NCI-H460 (cell line): ENCODE measurements at places on chromosomes 6 and 20. TPM values are rescaled to one million over a fixed set of nuclear protein-coding genes. Genes with fewer than 3 reads are reported as not detected.

GRCh38 chr6:69217343-69217742, 579.5 kb downstream of the LMBRD1 start:
- no peak for DNase-seq

DNA sequence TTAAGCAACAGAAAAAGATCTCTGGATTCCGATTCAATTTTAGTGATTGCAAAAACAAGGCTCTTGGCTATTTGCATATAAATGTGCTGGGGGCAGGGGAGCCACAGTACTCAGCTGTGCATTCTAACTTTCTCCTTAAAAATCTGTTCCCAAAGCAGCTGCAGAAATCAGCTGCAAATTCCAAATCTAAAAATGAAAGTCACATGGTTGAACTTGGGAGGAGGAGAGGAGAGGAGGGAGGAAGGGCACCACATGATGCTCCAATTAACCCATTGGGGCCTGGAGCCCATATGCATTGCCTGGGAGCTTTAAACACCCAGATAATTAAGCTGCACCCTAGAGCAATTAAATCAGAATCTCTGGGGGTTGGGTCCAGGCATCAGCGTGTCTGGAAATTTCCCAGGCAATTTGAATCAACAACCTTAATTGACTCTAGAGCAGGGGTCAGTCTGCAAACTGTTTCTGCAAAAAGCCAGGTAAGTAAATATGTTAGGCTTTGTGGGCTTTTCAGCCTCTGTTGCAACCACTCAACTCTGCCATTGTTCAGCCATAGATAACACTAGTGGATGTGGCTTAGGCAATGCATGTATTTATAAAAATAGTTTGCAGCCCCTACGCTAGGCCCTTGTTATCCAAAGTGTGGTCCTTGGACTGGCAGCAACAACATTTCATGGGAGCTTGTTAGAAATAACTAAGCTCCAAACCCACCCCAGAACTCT, 508.1 kb downstream of the KIF16B start:
- no peak for DNase-seq

- DNase-seq = peak; percentile 27
Measured at GRCh38 chr6:26056583-26057350, 30.5 kb upstream of the HFE start.

FUT9 gene
- 0.03 and 0.05 TPM in 2 replicates for total RNA-seq

HTR1E gene
- not detected in 2 replicates for total RNA-seq

TAGAP gene
- not detected in 2 replicates for total RNA-seq

- no peak for DNase-seq
Measured at GRCh38 chr20:4025679-4026078, 10.3 kb upstream of the RNF24 start.

IPCEF1 gene
- total RNA-seq = 1.0 TPM in 1 of 2 replicates, not detected in the other

DNA sequence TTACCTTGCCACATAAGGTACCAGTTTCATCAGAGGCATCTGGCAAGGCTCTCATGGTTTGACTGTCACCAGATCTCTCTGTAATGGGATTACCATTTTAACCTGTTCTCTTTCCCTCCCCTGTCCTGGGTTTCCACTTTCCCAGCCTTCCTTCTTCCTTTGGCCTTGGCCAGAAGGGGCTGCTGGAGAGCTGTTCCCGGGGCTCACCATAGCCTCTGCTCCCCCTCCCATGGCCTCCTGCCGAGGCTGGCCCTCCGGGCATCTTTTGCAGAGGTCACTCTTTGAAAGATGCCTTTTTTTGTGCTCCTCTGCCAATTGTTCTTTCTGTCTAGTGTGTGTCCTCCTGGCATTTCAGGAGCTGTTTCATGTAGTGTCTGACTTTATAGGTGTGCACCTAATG, 100.7 kb upstream of the SCP2D1 start:
- no peak for DNase-seq

DNA sequence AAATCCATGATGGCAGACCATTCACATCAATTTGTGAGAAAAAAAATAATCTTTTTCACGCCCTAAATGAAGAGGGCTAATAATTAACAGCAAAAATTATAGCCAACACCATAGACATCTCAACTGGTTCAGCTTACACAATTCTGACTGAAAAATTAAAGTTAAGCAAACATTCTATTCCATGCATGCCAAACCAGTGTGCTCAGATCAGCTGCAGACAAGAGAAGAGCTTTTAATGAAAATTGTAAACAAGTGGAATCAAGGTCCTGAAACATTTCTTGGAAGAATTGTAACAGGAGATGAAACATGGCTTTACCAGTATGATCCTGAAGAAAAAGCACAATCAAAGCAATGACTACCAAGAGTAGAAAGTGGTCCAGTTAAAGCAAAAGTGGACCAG, 710.4 kb downstream of the EPHA7 start:
- DNase-seq = no peak

PTGIS gene
- total RNA-seq = not detected in 2 replicates

DNA sequence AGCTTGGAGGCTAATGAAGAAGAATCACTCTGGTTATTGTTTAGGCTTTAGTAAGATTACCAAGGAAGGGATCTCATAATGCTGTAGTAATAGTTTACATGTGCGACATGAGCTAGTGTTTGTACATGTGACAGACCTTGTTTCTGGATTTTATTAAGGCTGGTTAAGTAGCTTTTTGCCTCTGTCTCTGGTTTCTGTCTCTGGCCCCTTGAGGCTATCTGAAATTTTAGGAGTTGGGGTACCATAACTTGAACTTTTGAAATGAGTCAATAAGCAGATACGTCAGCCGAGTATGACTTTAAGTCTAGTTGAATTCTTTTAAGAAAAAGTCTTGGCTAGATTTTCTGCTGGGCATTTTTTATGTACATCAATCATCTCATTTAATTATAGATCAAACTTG, 9.5 kb downstream of the CBFA2T2 start:
- DNase-seq = no peak

DNA sequence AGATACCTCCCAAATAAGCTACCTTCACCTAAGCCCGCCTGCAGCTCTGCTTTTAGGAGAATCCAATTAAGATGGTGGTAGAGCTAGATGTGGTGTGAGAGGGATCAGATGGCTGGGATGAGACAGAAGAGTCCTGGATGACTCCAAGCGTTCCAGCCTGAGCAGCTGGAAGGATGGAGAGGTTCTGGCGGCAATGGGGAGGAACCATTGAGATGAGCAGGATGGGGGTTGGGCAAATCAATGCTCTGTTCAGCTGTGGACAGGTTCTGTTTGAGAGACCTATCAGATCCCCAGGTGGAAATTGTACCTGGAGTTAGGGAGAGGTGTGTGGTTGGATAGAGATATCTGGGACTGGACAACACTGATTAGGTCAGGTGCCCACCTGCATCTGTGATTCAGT, 23.0 kb downstream of the PHACTR3 start:
- DNase-seq = no peak

RIPOR3 gene
- total RNA-seq = 0.12 TPM in 1 of 2 replicates, not detected in the other

DNA sequence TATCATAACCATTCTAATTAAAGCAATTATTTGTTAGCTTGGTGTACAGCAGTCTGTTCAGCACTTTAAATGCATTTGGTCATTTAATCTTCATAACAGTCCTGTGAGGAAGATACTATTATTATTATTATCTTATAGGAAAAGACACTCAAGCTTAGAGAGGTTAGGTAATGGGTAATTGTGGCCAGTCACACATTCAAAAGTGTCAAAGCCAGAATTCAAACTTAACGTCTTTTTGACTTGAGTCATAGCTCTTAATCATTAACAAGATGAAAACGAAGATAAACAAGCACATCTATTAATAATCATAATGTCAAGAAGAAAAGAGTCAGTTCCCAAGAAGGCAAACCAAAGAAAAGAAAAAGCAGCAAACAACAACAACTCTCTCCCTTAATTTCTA, 251.0 kb downstream of the SYNE1 start:
- no peak for DNase-seq

DNA sequence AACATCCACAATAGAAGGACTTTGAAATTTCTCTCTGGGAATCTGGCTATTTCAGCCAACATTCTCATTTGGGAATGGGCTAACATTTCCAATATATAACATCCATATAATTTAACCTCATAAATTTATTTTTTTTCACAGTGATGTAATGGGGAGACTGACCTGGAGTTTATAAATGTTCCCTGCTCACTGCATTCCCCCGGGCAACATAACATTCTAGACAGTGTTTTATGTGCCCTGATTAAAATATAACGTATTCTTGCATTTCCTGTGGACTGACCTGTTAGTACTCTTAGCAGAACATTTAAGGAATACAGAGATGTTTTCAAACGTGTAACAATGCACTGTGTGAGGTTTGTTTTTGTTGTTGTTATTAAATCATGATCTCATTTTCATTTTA, 20.9 kb downstream of the TSHZ2 start:
- DNase-seq = no peak

DNA sequence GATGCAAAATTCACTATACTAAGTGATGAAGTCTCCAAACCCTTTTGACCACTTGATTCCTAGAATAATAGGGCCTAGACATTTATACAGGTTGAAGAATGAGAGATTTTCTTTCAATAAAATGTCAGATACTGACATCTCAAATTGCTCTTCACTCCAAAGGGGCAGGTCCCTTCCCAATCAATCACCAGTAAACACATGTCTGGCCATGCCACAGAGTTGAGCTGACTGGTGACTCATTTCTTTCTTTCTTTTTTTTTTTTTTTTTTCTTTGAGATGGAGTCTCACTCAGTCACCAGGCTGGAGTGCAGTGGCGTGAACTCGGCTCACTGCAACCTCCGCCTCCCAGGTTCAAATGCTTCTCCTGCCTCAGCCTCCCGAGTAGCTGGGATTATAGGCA, 388.6 kb upstream of the BTBD3 start:
- no peak for DNase-seq

RAB44 gene
- total RNA-seq = not detected in 2 replicates

- no peak for DNase-seq
Measured at GRCh38 chr6:116159782-116160524, 34.0 kb upstream of the COL10A1 start.

DNA sequence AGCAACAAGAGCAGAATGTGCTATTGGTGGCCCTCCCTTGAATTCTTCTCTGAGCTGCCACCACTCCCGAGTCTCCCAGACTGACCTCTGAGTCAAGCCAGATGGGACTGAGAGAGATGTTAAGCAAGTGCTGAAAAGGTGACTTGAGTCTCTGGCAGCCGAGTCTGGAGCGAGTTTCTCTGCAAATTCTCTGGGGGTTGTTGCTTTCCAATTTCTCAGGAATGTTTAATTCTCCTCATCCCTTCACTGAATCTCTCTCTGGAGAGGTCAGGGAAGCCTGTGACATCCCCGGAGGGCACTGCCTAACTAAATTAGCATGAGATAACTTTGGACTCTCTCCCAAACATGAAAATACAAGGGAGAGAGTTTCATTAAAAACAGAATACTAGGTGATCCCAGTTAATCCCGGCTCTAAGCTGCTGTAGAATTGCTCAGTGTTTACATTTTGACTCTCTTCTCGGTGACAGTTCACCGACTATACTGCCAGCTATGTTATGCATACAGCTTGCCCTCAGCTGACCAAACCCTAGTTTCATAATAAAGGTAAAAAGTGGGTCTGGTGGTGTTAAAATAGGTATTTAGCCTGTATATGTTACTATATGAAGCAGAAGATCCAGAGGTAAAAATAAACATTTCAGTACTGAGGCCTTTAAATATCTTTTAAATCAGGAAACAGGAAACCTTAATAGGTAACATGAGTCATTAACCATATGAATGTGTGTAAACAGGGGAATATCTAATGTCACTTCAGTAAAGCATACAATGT, 157.9 kb downstream of the FOXC1 start:
- no peak for DNase-seq

TFAP2D gene
- not detected in 2 replicates for total RNA-seq

- no peak for DNase-seq
Measured at GRCh38 chr20:1871807-1872458, 23.3 kb upstream of the SIRPA start.

GRCh38 chr6:86030875-86031274, 388.2 kb upstream of the SYNCRIP start:
- no peak for DNase-seq

DNA sequence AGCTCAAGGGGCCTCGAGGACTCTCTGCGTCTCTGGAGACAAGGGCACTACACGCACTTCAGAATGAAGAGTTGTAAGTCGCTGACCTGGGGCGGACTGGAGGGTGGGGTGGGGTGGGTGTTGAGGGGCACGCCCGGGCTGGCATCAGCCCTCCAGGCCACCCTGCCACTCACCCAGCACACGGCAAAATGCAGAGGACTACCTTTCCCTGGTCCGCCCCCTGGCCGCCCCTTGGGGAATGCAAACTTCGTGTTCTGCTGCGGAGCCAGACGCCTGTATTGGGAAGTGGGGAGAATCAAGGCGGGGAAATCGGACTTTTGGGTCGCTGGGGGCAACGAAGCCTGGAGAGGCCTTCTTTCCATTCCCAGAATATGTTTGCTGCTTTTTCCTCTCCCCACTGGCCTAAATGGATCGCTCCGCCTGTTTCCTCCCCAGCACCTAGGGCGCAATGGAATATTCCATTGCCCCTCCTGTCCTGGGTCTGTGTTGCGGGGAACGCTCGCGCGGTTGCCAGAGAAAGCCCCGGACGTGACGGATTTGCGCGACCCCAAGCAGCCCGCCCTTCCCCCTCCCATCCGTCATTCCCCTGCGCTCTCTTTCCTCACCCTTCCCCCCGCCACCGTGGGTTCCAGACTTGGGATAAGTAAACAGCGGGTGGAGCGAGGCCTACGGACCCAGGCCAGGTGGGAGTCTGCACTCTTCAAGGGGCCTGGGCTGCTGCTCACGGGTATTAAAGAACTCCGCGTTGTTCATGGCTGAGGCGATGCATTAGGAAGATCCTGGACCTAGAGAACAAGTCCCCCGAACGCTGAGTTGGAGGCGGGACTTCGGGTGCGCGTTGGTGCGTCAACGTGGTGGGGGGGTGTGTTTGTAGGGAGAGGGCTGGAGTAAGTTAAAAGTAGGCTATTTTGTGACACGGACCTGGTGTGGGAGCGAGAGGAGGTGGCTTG, at the start of gene PPT2:
Gene PPT2, plus strand, starts transcription at position 578 of the 950 bp plus-strand sequence. CDS start 454 bp downstream, outside the sequence.
- DNase-seq = peak; percentile 70

DNA sequence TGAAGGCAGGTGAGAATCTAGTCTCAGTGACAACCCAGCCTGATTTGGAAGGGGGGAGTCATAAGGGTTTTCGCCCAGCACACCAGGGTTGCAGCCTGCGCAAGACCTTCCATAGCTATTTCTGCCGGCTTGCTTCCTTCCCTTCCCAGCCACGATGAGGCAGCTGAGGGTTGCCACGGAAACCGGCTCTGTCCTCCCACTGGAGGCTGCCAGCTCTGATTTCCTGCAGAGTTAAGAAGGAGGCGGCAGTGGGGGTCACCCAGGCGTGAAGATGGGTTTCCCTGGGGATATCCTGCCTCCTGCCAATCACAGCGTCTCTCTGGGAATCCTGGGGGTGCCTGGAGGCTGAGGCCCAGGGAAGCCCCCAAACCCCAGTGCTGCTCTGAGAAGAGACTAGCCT, 23.1 kb upstream of the KCNB1 start:
- DNase-seq = no peak

JPH2 gene
- total RNA-seq = 1.4 and 1.7 TPM in 2 replicates

MYLIP gene
- 8.7 and 9.5 TPM in 2 replicates for total RNA-seq

HLA-DRB1 gene
- 0.42 and 1.4 TPM in 2 replicates for total RNA-seq
